Tongue (tissue), 3 donors: ENCODE measurements at places on chromosomes 5 and 9. TPM values are rescaled to one million over a fixed set of nuclear protein-coding genes. Genes with fewer than 3 reads are reported as not detected.

The TEX48 gene
- total RNA-seq, result not detected

The ARHGEF39 gene
- 1.0 TPM for total RNA-seq

The FOXD1 gene
- 5.1 TPM for total RNA-seq

The HRH2 gene
- 1.7 TPM for total RNA-seq

The SCGB3A2 gene
- 5.8 TPM for total RNA-seq

The SPINK1 gene
- not detected for total RNA-seq

The TXNDC8 gene
- not detected for total RNA-seq

The MARCHF11 gene
- total RNA-seq, result not detected

The ACOT12 gene
- not detected for total RNA-seq

The SLC25A48 gene
- total RNA-seq, result 1.9 TPM

The PRR16 gene
- total RNA-seq, result 5.2 TPM
